ENCODE measurements at places on chromosomes 6 and 20.

DNA sequence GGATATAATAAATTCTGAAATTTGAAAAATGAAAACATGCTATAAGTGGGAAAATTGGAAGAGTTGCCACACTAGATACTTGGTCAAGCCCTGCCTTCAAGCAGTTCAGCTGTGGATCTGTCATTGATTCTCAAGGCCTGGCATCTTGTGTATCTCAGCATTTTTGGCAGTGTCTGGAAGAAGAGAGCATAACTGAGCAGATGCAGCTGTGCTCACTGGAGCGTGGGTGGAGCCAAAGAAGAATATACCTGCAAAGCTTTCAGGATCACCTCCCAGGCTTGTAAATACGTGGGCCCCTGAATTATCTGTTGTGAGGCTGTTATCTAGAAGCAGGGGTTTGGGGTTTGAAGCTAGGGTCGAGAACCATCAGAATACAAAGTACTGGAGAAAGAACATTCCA is 31.3 kb upstream of the CHD6 start:
- H3K4me3 ChIP-seq, result no peak overlapping the region
- no peaks in the 10 kb centered on the region for H3K36me3 ChIP-seq
- DNase-seq, result no peak
- H3K27ac ChIP-seq, result no peak overlapping the region

- H3K27me3 ChIP-seq, result no peaks in the 10 kb centered on the region
- H3K27ac ChIP-seq, result peak overlapping the region; percentile 74
- no peaks in the 10 kb centered on the region for H3K36me3 ChIP-seq
- peaks cover 44% of the 10 kb centered on the region for H3K4me1 ChIP-seq
- H3K4me3 ChIP-seq, result peak overlapping the region; percentile 56
Observed at GRCh38 chr6:119148098-119148824, 69.8 kb upstream of the FAM184A start.

- DNase-seq, result no peak
- H3K27ac ChIP-seq, result no peak overlapping the region
- peaks cover 14% of the 10 kb centered on the region for H3K4me1 ChIP-seq
- H3K27me3 ChIP-seq, result no peaks in the 10 kb centered on the region
- no peaks in the 10 kb centered on the region for H3K36me3 ChIP-seq
Observed at GRCh38 chr6:14436592-14437132, 319.1 kb downstream of the CD83 start.

GRCh38 chr6:45548657-45549515 is 171.2 kb upstream of the SUPT3H start:
- peaks cover 21% of the 10 kb centered on the region for H3K36me3 ChIP-seq
- peaks cover 2% of the 10 kb centered on the region for H3K27me3 ChIP-seq
- peak overlapping the region; percentile 44 for H3K27ac ChIP-seq
- H3K4me3 ChIP-seq, result no peak overlapping the region
- H3K4me1 ChIP-seq, result peaks cover 19% of the 10 kb centered on the region

DNA sequence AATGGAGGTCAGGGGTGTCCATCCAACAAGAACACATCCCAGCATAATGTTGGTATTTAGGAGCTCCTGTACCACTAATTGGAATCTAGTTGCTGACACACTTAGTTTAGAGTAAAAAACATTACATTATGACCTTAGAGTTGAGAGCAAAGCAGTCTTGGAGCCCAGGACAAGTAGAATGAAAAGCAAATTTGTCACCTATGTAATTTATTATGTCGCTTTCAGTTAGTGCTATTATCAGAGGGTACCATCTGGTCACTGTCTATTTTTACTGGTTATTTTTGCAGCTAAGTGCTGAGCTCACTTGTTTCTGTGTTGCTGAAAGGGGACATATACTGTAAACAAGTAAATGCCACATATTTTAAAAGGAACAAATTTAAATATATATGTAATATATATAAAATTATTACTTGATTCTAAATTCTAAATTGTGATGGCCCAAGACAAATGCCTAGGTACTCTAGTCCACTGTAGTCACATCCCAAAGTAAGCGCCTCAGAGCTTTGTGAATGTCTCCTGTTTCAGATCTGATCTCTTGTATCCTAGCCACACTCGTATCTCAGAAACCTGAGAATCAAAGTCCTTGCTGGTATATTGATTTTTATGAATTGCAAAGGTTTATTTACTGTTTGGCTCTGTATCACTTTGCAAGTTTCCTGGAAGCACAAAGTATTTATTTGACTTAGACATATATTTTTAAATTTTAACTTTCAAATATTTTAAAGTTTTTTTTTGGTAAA is 148.6 kb upstream of the MAN1A1 start:
- no peak for DNase-seq
- no peak overlapping the region for H3K4me3 ChIP-seq
- H3K4me1 ChIP-seq, result no peaks in the 10 kb centered on the region
- no peaks in the 10 kb centered on the region for H3K36me3 ChIP-seq
- no peaks in the 10 kb centered on the region for H3K27me3 ChIP-seq
- H3K27ac ChIP-seq, result no peak overlapping the region

DNA sequence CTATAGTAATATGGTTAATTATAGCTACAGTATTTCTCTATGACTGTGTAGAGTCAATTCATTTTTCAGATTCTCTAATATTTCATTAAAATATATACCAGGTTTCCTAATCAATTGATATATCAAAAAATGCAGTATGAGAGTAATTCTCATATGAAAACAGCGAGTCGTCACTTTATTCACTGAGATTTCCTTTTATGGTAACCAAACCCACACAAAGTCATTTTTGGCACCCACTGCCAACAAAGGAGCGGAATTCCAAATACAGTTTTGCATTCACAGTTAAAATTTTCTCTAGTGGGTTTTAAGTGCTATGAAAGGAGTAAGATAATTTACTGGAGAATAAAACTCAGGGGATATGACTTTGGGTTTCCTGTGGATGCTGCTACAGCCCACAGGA is 163.8 kb downstream of the HIVEP2 start:
- H3K4me3 ChIP-seq, result no peak overlapping the region
- H3K36me3 ChIP-seq, result peaks cover 13% of the 10 kb centered on the region
- no peak overlapping the region for H3K27ac ChIP-seq
- DNase-seq, result no peak

DNA sequence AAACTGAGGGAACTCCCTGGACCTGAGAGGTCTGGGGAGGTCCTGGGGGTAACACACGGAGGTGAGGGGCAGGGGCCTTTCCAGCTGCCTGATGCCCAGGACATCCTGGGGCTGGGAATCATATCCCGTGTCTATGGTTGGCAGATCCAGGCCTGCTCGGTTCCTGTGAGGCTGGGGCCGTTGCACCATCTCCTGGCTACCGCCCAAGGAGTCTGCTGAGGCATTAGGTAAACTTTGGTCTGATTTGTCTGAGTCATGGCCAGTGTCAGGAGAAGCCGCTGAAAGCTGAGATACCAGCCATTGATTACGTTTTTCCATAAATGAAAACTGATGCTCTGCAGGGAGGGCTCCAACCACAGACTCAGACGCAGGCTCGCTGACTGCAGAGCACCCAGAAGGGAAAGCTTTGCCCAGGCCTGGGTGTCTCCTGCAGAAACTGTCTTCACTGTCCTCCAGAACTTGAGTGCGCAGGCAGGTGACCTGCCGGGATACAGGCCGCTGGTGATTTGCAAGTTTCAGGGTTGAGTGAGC is 14.2 kb downstream of the TRAF3IP2 start:
- H3K36me3 ChIP-seq, result peaks cover 38% of the 10 kb centered on the region
- peak; percentile 98 for DNase-seq
- H3K4me3 ChIP-seq, result peak overlapping the region; percentile 82
- H3K27me3 ChIP-seq, result peaks cover 2% of the 10 kb centered on the region

DNA sequence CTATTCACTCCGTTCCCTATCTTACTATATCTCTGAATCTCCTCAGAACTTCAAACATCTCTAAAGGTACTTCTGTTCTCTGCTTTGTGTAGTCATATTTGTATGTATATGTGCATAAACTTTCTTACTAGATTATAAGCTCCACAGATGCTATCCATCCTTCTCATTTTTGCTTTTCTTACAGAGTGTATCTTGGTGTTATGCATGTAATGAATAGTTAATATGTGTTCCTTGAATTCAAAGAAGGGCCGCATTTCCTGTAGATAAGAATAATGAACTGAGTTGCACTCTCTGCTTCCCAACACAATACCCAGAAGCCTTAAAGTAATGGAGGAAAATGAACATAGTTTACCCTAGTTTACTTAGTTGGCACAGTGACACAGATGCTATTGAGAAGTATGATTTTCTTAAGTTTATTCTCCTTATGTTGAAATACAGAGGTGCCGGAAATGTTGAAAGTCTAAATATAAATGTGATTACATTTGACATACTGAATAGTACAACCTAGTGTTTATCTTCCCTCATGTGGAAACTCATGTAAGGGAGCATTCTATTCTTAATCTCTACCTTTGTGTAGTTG is 6.0 kb downstream of the NUS1 start:
- peaks cover 40% of the 10 kb centered on the region for H3K36me3 ChIP-seq
- DNase-seq, result no peak
- H3K4me3 ChIP-seq, result no peak overlapping the region
- H3K27ac ChIP-seq, result no peak overlapping the region
- H3K4me1 ChIP-seq, result peaks cover 79% of the 10 kb centered on the region

DNA sequence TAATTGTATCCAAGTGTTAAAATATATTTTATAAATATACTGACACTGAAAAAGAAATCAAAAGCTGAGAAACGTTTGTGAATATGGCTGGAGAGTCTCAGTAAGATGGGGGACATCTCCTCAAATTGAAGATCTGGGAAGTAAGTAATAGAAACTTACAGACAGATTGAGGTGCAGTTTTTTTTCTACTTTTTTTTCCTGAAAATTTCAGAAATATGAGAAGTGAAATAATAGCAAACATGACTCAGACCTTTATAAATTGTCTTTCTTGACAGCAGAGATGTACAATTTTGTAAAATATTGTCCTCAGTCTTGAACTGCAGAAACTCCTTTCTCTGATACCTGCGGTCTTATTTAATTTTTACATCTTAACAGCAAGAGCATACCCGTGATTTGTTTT is 347.1 kb downstream of the UTRN start:
- peaks cover 15% of the 10 kb centered on the region for H3K4me1 ChIP-seq
- no peak for DNase-seq
- peaks cover 4% of the 10 kb centered on the region for H3K27me3 ChIP-seq
- no peak overlapping the region for H3K27ac ChIP-seq
- H3K36me3 ChIP-seq, result peaks cover 4% of the 10 kb centered on the region

- H3K27ac ChIP-seq, result no peak overlapping the region
- no peak overlapping the region for H3K4me3 ChIP-seq
- no peak for DNase-seq
- peaks cover 3% of the 10 kb centered on the region for H3K27me3 ChIP-seq
- H3K4me1 ChIP-seq, result no peaks in the 10 kb centered on the region
- no peaks in the 10 kb centered on the region for H3K36me3 ChIP-seq
Observed at GRCh38 chr20:56308036-56308435, 50.7 kb upstream of the FAM210B start.

DNA sequence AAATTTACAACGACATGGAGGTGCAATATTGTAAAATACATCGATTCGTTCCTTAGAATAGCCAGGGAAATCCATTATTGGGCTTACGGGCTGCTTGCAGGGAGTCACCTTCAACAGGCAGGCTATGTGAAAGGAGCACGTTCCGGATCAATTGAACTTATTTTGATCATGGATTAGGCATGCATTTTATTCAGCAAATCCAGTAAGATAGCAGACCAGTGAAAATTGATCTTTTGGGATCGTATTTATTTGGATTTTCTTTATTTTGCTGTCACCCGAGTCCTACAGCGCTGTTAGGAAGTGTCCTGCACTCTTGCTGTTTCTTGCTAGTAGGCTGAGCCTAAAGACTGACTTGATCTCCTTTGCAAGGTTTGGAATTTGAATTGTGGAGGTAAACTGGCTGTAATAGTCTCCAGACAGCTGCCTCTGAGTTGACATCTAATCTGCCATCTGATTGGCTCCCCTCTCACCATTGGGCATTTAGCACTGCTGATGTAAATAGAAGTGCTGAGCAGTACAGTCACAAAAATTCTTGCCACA is 3.0 kb downstream of the ARID1B start:
- no peaks in the 10 kb centered on the region for H3K36me3 ChIP-seq
- peak overlapping the region; percentile 83 for H3K27ac ChIP-seq
- peaks cover 2% of the 10 kb centered on the region for H3K27me3 ChIP-seq
- peak; percentile 91 for DNase-seq

GRCh38 chr6:46637933-46638332 is 14.7 kb downstream of the CYP39A1 start:
- H3K4me1 ChIP-seq, result no peaks in the 10 kb centered on the region
- H3K4me3 ChIP-seq, result no peak overlapping the region
- no peaks in the 10 kb centered on the region for H3K36me3 ChIP-seq

GRCh38 chr20:37223053-37223452 is 38.6 kb downstream of the GHRH start:
- peaks cover 45% of the 10 kb centered on the region for H3K36me3 ChIP-seq
- peaks cover 50% of the 10 kb centered on the region for H3K4me1 ChIP-seq
- DNase-seq, result peak; percentile 93
- H3K27me3 ChIP-seq, result no peaks in the 10 kb centered on the region

GRCh38 chr6:133467982-133468380 is 226.8 kb downstream of the EYA4 start:
- H3K4me1 ChIP-seq, result no peaks in the 10 kb centered on the region
- H3K27ac ChIP-seq, result no peak overlapping the region
- no peaks in the 10 kb centered on the region for H3K36me3 ChIP-seq

GRCh38 chr20:36541227-36541767 is at the start of gene MYL9:
Gene MYL9 (plus strand): TSS chr20:36541519. CDS start chr20:36544885, 3,366 bp downstream.
- H3K27ac ChIP-seq, result peak within 1 kb of the TSS; percentile 90
- peak; percentile 64 for DNase-seq
- H3K4me3 ChIP-seq, result peak within 1 kb of the TSS; percentile 93
- peaks cover 1% of the 10 kb centered on the region for H3K27me3 ChIP-seq

- H3K4me1 ChIP-seq, result peaks cover 8% of the 10 kb centered on the region
- H3K27ac ChIP-seq, result no peak overlapping the region
- no peak for DNase-seq
- H3K4me3 ChIP-seq, result no peak overlapping the region
- H3K36me3 ChIP-seq, result no peaks in the 10 kb centered on the region
Observed at GRCh38 chr6:5174244-5174643, 86.5 kb downstream of the LYRM4 start.

- H3K4me1 ChIP-seq, result peaks cover 46% of the 10 kb centered on the region
- H3K27me3 ChIP-seq, result peaks cover under 1% of the 10 kb centered on the region
- no peak overlapping the region for H3K4me3 ChIP-seq
- no peaks in the 10 kb centered on the region for H3K36me3 ChIP-seq
Observed at GRCh38 chr6:52590152-52590891, 13.5 kb upstream of the TRAM2 start.

DNA sequence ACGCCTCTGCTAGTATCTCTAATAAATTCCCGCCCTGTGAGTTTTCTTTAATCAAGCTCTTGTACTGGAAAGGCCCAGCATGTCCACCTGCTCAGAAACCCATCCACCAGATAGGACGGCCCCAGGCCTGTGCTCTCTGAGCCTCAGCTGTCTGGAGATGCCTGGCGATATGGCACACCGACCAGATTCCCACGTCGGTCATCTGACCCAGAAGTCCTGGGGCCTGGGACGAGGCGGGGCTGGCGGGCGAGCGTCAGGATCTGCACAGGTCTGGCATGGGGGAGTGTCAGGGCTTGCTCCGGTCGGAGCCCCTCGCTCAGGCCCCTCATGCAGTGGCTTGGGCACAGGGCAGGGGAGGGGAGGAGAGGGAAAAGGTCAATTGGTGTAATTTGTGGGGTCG is 10.2 kb downstream of the RNASET2 start:
- no peak for DNase-seq
- no peak overlapping the region for H3K4me3 ChIP-seq
- H3K27me3 ChIP-seq, result no peaks in the 10 kb centered on the region
- peaks cover 14% of the 10 kb centered on the region for H3K4me1 ChIP-seq

DNA sequence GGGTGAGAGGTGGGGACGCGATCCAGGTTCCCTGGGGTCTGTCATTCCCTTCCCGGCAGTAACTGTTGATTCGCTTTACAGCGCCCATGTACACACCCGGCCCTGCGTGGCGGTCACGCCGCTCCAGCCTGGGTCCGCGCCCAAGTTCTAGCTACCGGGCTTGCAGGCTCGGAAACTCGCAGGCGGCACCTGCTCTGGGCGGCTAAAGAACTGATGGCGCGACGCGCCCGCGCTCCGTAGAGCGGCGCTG is 1.4 kb upstream of the POU3F2 start:
- peak overlapping the region; percentile 89 for H3K4me3 ChIP-seq
- no peaks in the 10 kb centered on the region for H3K36me3 ChIP-seq
- H3K27me3 ChIP-seq, result peaks cover 62% of the 10 kb centered on the region
